ENCODE measurements at places on chromosomes 2 and 18. TPM values are rescaled to one million over a fixed set of nuclear protein-coding genes. Genes with fewer than 3 reads are reported as not detected.

DNA sequence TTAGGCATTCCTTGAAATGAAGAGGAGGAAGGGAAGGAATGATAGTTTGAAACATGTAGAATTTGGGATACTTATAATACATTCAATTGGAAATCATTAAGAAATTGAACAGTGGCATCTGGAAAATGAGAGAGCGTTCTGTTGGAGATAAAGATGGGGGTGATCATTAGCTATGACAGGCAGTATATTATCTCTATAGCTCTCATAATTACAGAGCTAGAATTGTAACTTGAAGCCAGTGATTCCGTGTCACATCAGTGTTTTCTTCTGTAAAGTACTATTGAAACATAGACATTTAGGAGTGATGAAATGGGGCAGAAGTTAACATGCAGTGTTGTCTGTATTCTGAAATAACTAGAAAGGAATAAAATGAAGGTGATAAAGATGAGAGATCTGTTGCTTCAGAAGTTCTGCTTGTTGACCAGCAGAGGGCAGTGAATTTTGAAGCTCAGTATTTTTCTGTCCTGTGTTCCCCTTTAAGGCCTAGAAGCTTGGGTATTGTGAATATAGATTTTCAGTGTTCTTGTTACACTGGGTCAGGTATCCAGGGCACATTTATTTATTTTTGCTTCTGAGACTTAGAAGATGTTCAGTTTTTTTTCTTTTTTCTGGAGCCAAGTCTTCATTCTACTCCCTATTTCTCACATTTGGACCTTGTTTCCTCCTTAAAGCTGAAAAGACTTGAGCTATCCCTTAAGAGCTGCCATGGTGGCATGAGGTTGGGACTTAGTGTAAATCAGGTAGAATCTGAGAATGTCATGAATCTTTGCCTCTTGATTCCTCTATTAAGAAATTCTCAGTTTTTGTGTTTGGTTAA, 157.4 kb downstream of the TAF4B start:
- DNase-seq = no peak

DNA sequence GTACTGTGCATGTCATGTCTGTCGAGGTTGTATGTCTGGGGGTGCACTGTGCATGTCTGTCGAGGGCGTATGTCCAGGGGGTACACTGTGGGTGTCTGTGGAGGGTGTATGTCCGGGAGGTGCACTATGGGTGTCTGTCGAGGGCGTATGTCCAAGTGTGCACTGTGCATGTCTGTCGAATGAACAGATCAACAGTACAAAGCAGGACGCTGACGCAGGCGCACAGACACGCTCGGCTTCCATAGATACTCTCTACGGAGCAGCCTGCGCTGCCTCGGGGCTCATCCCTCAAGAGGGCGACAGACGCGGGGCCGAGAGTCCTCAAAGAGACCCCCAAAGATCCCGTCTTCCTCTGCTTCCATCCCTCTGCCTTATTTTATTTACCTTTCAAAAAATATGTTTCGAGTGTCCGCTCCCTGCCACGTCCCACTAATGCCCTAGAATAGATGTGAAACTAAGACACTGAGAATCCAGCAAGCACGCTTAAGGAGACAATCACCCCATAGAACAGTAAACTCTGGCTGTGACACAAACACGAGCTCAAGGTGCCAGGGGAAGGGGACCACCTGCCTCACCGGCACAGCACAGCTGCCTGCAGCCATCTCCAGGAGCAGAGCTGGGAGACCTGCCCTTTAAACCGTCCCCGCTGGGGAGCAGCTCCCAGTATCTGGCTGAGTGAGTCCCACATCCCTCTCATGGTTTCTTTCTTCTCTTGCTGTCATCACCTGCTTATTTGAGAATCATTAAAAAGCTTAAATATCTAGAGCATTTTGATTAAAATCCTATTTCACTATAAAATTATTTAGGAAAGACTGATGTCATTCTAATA, 250.5 kb upstream of the MYT1L start:
- peak; percentile 1 for DNase-seq

DNA sequence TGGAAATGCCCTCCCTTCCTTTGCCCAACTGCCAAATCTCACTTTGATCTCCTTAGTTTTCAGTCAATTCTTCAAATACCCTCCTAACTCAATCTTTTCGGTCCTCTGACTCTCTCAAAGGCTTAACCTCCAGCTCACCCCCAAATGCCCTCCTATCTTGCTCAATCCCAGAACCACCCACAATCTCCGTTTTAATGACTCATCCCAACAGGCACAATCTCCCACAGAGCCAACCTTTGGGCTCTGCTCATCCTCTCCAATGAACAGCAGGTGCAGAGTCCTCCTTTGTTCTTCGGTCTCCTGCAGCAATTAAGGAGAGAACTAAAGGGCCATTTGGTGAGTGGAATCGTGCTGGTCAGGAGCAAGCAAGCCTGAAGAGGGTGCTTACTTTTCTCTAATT, 366.1 kb upstream of the CRIM1 start:
- no peak for DNase-seq

DNA sequence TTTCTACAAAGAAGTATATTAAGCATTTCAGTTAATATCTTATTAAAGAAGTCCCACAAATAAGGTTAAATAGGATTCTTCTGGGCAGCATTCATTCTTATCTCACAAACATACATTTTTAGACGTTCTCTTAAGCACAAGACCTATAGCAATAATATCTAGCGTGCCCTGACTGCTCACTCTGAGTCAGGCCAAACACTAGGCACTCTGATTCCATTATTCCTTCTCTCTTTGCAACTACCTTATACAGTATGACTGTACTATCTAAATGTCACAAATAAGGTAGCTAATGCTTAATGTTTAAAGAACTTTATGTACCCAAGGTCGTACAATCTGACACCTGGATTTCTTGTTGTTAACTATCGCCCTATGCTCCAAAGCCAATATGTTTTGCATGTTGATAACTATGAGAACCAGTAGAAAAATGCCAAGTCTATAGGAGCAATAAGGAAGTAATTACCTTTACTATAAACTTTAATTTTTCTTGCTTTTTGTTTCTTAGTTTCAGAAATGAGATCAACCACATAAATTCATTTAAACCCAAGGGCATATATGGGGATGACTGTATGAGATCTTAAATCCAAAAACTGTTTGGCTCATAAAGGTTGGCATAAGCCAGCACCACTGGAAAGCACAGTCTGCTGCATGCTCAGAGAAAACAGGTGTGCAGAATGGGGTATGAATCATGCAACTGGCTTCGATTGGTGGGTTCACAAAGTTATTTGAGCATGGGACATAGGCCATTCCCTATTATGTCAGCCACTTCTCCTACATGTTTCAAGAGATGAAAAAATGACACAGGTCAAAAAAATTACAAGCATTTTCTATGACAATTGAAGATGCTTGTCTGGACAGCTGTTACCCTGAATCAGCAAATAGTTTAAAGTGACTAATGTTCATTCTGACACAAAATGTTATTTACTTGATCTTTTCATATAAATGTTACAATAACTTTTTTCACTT, 352.0 kb downstream of the IRS1 start:
- no peak for DNase-seq

The ALPI gene
- total RNA-seq = not detected

The GCG gene
- total RNA-seq = not detected
